ENCODE measurements at places on chromosomes 2 and 18. TPM values are rescaled to one million over a fixed set of nuclear protein-coding genes. Genes with fewer than 3 reads are reported as not detected.

GPBAR1 gene
- 1.1 TPM for total RNA-seq

- H3K4me1 ChIP-seq: peaks cover 34% of the 10 kb centered on the region
- no peaks in the 10 kb centered on the region for H3K27me3 ChIP-seq
- peak overlapping the region; percentile 70 for H3K27ac ChIP-seq
- peak; percentile 61 for DNase-seq
Measured at GRCh38 chr2:102620332-102620731, 979 bp downstream of the SLC9A2 start.

LYPD6B gene
- 1.3 TPM for total RNA-seq

DNA sequence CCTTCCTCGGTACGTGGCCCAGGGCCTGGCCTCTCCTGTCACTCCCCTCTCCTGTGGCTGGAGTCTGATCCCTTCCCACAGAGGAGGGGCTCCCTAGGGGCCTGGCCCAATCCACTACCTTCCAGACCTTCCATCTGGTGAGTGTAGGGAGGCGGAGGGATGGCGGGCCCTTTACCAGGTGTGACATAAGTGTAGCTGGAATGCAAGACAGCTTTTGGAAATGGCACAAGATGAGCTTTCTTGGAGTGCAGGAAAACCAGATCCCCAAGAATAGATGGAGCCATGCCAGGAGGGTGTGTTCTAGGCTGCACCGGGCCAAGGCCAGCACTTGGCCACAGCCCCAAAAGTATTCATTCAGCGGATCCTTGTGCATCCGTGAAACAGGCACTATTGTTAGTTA, 30.1 kb downstream of the IGFBP5 start:
- H3K36me3 ChIP-seq: peaks cover 7% of the 10 kb centered on the region
- H3K4me3 ChIP-seq: no peak overlapping the region
- peaks cover 18% of the 10 kb centered on the region for H3K4me1 ChIP-seq
- no peak overlapping the region for H3K27ac ChIP-seq

TMEM169 gene
- 8.0 TPM for total RNA-seq

- no peak for DNase-seq
- H3K4me1 ChIP-seq: peaks cover 20% of the 10 kb centered on the region
- H3K27ac ChIP-seq: no peak overlapping the region
- H3K27me3 ChIP-seq: no peaks in the 10 kb centered on the region
Measured at GRCh38 chr2:203436496-203436895, 98.6 kb downstream of the RAPH1 start.
